ENCODE measurements at places on chromosomes 11 and 22.
A peak's percentile ranks its signal among the peaks of the same experiment; 100 is the strongest.

GRCh38 chr11:60769811-60770210 lies 13.1 kb downstream of the MS4A15 start:
- DNase-seq: no peak

DNA sequence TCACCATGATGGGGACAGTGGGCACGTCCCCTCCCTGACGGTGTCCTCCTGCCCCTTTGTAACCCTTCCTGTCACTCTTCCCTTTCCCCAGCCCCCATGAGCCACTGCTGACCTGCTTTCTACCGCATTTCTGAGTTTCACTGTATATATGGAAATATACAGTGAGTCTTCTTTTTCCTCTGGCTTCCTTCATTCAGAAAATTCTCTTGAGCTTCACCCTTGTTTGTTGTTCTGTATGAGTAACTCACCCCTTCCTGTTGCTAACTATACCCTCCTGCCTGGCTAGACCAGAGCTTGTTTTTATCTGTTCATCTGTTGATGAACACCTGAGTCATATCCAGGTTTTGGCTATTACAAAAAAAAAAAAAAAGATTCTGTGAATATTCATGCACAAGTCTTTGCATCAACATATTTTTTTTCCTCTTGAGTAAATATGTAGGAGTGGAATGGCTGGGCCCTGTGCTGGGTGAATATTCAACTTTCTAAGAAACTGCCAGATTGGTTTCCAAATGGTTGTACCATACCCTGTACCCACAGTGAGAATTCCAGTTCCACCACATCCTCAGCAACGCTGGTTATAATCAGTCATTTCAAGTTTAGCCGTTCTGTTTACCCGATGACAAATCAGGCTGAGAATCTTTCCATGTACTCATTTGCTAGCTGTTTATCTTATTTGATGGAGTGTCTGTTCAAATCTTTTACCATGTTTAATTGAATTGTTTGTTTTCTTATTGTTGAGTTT lies 62.0 kb downstream of the IGF2 start:
- DNase-seq: no peak

DNA sequence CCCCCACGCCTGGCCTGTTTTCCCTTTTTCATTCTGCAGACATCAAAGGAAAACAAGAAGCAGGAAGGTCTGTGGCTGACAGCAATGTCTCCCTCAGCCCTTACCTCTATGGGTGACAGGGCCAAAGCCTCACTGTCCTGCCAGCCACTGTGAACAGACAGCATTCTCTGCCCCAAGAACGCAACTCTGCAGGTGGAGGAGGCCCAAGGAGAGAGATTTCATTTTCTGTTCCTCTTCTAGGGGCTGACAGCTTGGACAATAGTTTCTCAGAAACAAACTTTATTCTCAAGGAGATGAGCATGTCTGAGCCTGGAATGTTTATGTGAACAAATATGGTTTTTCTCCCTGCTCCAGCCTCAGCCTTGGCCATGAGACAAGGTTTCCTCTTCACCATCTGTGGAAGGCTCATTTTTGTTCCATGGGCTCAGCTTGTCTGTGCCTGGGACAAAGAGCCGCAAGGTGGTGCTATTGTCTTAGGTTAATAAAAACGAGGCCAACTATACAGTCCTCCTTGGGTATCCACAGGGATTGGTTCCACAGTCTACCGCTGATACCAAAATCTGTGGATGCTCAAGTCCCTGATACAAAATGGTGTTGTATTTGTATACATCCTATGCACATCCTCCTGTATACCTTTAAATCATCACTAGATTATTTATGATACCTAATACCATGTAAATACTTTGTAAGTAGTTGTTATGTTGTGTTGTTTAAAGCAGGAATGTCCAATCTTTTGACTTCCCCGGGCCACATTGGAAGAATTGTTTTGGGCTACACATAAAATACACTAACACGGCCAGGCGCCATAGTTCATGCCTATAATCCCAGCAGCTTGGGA lies 5.8 kb downstream of the PIWIL3 start:
- no peak for DNase-seq

DNA sequence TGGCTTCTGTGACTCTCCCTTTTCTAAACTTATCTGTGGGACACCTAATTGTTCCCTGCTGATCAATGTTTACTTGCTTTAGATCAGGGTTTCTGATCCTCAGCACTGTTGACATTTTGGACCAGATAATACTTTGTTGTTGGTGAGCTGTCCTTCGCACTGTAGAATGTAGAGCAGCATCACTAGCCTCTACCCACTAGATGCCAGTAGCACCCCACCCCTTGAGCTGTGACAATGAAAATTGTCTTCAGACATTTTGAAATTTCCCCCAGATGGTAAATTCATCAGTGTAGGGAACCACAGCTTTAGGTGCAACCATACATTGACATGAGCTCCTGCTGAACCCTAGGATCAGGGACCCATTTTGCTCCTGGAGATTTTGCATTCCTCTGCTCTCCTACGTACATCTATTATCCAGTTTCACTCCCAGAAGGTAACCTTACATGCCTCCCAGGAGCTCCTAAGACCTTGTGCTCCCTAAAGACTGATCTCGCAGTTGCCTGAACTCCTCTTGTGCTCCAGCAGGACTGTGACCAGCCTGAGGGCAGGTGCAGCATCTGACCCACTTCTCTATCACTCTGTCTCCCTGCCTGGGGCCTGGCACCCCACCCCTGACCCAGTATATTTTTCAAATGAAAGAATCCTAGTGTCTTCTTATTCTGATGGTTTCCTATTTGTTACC lies 107.8 kb downstream of the FAR1 start:
- no peak for DNase-seq

DNA sequence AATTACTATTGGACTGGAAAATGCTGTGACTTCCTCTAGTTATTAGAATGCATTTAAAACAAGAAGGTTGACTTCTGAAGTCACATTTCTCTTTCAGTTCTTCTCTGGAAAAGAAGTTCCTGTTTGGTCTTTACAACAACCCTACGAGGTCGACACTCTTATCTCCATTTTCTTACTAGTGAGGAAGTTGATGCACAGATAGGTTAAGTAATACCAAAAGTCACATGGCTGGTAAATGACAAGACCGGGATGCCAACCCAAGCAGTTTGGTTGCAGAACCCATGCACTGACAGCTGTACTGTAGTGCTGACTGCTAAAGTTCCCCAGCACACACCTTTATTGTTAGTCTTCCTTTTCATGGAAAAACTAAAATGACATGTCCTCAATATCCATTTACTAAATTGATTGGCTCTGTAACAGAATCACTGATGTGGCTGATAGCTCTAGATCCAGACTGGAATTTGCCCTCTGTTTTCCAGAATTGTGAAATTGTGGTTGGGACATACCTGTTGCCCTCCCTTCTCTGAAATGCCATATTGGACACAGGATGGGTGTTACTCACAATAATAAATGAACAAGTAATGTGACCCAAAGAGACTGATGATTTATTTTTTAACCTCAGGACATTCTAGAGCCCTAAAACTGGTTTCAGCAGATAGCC lies 9.4 kb upstream of the TECTA start:
- no peak for DNase-seq

DNA sequence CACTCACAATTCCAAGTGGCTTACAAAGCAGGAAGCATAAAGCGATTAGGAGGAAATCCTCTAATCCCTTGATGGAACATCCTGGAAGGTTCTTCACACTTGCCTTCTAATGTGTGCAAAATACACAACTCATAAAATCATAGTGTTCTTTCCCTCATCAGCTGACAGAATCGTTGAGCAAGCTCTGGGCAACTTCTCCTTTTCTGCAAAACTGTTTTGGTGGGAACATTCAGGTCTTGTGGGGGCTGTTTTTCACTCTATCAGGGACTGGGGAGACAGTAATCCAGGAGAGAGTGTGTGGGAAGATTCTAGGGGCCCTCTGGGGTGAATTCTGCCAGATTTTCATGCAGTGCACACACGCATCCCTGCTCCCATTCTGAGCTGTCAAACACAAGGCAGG lies 53.2 kb downstream of the IRAG1 start:
- DNase-seq: no peak

DNA sequence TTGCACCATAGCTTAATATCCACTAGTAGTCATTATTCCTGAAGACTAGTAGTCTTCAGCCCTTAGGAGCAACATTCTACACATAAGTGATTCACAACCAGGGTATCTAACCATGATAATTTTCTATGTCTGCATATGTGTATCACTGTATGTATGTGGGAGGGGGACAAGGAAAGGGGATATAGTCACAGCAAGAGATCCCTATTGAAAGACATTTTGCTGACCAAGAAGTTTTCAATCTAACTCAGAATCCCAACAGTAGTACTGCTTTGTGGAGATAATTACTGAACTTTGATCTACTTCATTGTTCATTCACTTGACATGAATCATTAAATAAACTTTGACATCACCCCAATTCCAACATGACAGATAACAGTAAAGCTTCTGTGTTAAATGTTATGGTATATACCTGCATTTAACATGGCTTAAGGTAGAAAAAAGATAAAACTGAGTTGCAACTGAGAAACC lies 10.3 kb downstream of the PIK3C2A start:
- DNase-seq: no peak

GRCh38 chr11:82631722-82632630 lies 101.7 kb downstream of the FAM181B start:
- no peak for DNase-seq

DNA sequence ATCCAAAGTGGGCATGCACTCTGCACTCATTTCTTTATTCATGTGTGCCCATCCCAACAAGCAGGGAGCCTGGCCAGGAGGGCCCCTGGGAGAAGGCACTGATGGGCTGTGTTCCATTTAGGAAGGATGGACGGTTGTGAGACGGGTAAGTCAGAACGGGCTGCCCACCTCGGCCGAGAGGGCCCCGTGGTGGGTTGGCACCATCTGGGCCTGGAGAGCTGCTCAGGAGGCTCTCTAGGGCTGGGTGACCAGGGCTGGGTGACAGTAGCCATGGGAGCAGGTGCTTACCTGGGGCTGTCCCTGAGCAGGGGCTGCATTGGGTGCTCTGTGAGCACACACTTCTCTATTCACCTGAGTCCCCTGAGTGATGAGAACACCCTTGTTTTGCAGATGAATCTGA lies 129.3 kb upstream of the B3GAT1 start:
- no peak for DNase-seq

GRCh38 chr11:71930556-71931244 lies 1.9 kb downstream of the RNF121 start:
- DNase-seq: no peak

DNA sequence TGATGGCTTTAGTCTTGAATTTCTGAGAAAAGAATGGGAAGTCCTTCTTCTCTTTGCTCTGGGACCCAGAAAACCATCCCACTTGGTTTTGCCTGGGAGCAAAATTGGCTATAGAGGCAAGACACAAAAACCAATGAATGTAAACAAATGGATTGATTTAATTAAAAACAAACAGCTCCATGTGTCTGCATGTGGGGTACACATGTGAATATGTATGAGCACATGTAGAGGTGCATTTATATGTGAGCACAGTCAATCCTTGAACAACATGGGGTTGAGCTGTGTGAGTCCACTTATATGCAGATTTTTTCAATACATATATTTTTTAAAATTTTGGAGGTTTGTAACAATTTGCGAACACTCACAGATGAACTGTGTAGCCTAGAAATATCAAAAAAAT lies 87.2 kb downstream of the CCDC81 start:
- DNase-seq: no peak

- DNase-seq: peak; percentile 60
These were observed 153.9 kb downstream of the TEAD1 start for GRCh38 chr11:12827929-12828812.

- no peak for DNase-seq
These were observed 102.8 kb upstream of the NCAM1 start for GRCh38 chr11:112858289-112859023.

DNA sequence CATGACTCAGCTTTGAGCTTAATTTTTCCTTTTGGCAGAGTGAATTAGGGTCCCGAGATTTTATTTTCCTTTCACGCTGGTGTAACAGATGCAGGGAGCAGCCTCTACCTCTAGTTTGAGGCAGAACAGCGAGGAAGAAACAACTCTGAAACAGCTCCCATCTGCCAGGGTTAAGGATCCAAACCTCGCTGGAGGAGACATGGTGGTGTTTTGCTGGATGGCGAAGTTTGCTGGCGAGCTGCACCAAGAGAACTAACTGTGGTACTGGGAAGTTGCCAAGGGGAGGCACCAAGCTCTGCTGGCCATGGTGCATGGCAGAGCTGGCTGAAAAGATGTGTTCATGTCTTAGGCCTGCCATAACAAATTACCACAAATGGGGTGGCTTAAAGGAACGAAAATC lies 7.6 kb upstream of the ALKBH3 start:
- DNase-seq: no peak

DNA sequence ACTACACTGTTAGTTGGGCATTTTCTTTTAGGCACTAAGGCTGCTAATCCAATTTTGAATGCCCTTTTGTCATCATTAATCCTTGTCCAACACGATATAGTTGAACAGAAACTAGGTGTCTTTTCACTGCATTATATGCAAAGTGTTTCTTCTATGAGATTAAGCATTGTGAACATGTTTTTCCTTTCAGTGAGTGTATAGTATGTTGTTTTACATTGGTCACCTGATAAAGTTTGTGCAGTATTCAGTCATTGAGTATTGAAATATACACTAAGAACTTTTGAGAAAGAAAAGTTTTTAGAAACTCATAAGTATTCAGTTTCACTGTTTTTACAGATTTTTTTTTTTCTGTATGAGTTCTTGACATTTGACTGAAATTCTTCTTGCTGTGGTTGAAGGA lies 59.0 kb downstream of the ZC3H12C start:
- DNase-seq: no peak

- DNase-seq: no peak
These were observed 77.7 kb downstream of the BARX2 start for GRCh38 chr11:129453293-129453721.

- no peak for DNase-seq
These were observed 183 bp upstream of the ABCG4 start for GRCh38 chr11:119148720-119149017.

- no peak for DNase-seq
These were observed 1.8 kb downstream of the GAS2L1 start for GRCh38 chr22:29308148-29308790.

- DNase-seq: no peak
These were observed 30.4 kb upstream of the TYR start for GRCh38 chr11:89147229-89147628.

DNA sequence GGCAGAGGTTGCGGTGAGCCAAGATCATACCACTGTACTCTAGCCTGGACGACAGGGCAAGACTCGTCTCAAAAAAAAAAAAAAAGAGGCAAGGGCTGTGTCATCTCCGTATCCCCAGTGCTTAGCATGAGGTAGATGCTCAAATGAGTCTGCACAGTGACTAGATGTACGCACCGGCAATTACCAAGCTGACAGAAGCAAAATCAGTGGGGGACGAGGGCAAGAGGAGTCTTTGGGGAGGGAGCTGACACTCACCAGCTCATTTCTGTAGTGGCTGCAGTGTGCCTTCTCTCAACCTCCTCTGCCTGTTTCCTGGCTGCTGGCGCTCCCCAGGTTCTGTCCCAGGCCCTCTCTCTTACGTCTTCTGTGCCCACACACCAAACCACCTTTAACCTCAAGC lies 69.9 kb downstream of the PACSIN2 start:
- no peak for DNase-seq

Measured in NCI-H1436 treated with DMSO at 0.1 percent for 48 hours (cell line).